ENCODE measurements at places on chromosomes 1 and 21.

- no peak for DNase-seq
These were observed 112.1 kb downstream of the KCTD3 start for GRCh38 chr1:215679231-215679630.

GRCh38 chr1:26784023-26784871 is 3.5 kb upstream of the PIGV start:
- DNase-seq: no peak

DNA sequence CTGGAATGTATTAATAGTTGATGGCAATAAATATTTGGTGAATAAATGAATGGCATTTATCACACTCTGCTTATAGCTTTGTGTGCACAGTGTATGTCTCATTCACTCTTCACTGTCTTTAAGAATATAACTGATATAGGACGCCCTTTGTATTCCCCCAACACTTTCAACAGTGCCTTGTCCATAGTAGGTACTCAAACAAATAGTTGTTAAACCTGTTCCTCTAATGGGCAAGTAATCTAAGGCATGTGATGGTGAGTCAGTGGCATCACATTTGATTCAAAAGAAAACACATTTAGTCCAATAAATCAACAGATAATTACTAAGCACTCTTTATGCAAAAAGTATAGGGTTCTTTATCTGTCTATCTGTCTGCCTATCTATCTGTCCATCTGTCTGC is 11.2 kb upstream of the RXRG start:
- DNase-seq: no peak

- DNase-seq: no peak
These were observed 38.3 kb downstream of the ECE1 start for GRCh38 chr1:21251773-21252471.

GRCh38 chr1:151681923-151682322 is 34.7 kb downstream of the CELF3 start:
- no peak for DNase-seq

- no peak for DNase-seq
These were observed 9.9 kb upstream of the HJV start for GRCh38 chr1:146031476-146031875.

DNA sequence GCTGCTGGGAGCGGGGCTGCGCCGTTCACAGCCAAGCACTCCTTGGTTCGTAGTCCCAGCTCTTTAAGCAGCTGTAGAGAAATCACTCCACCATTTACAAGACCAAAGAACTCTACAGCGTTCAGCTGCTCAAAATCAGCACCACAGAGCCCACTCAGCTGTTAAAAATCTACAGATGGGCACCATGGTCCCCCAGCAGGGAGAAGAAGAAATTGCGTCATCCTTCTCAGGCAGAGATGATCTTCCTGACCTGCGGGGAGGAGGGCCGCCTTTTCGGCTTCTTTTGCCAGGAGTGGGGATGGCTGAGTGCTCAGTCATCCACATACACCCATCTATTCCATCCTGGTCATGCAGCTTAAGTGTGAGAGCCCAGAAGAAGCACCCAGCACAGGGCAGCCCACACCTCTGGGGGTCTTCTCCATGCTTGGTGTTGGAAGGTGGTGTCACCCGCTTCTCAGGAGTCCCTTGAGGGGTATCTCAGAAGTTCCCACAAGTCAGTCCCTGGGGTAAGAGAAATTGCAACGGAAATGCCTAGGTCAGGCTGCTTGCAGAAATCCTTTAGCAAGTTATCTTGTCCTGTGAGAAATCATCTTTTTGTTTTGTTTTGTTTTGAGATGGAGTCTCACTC is 163.8 kb downstream of the NPHP4 start:
- DNase-seq: no peak

DNA sequence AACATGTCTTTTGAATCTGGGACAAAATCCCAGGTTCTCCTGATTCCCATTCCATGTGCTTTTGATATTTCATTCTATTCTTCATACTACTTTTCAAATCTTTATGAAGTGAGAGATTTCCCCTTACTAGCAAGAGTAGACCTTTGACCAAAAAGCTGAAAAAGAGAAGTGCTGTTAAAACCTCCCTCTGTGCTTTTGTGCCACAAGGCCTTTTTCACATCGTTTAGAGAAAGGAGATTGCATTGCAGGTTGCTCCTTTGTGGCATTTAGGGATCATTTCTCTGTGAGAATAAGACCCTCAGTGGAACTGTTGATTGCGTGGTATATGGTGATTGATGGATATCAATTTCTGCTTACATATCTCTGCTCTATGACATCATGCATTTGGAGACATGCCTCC is 148.8 kb downstream of the TGFB2 start:
- no peak for DNase-seq

- no peak for DNase-seq
These were observed 219.7 kb downstream of the NFIA start for GRCh38 chr1:61301824-61302657.

- no peak for DNase-seq
These were observed 11.3 kb downstream of the EFHD2 start for GRCh38 chr1:15420853-15421465.

DNA sequence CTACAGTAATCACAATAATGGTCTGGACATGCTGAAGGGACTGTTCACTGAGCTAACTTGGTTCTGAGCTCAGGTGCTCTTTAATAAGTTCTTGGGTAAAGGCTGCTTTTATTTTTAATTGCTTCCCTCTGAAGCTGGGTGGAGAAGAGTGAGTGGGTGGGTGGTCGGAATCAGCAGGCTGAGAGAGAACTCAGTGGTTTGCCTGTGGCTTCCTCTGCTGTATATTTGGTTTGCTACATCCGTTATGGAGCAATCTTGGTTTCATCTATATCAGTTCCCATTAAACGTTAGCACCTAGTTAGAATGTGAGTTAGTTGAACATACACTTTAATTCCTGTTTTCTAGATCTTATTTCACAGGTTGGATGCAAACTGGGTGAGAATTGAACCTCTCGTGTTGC is 23.3 kb downstream of the CNIH4 start:
- DNase-seq: no peak

- no peak for DNase-seq
These were observed 49.8 kb downstream of the COLGALT2 start for GRCh38 chr1:183987593-183988318.

DNA sequence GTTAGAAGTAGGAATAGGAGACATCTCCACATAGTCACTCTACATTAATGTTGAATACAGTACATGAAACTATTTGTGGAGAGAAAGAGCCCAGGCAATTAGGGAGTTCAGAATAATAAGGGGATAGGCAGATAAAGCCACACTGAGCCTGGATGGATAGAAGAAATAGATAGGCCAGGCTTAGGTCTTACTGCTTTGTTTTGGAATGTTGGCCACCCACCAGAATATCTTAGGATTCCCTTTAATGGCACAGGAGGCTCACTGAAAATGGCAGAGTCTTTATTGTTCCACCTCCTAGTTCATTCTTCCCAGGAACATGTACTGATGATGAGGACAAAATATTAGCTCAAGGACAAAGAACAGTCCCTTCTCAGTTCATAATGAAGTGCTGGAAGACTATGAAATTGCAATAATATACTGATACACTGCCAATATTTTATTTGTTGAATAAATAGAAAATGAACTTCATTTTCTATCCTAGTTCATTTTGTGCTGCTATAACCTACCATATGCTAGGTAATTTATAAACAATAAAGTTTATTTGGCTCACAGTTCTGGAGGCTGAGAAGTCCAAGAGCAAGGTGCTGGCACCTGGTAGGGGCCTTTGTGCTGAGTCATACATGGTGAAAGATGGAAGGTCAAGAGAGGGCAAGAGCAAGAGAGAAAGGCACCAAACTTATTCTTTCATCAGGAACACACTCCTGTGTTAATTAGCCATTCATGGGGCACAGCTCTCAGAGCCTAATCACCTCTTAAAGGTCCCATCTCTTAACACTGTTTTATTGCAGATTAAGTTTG is 87.3 kb downstream of the TBX15 start:
- no peak for DNase-seq

DNA sequence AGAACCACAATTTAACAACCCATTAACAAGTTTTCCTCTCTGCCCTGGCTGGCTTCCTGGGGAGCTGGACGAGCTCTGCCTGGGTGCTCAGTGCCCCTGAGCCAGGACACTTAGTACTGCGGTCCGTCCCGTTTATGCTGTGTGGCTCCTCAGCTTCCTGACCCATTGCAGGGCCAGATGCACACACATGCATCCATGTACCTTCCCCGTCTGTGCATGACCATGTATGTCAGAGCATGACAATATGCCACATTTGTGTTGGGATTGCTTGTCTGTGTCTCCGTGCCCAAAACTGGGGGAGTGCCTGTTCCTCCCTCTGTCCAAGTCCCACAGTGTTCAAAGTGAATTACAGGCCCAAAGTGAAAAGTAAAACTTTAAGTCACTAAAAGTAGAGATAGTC is 9.7 kb upstream of the TFF3 start:
- no peak for DNase-seq

DNA sequence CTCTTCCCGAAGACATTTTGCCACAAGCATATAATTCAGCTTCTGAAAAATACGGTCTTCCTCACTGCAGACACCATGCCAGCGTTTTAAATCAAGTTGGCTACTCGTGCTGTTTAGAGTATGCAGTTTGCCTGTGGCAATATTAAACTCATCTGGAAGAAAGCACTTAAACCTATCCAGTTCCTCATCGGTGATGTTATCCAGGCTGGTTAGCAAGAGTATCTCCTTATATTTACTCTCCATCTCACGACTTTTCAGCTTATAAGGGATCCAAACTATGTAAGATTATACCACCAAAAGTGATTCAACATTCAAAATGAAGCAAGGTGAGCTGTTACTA is 9.7 kb upstream of the IFI16 start:
- no peak for DNase-seq

- no peak for DNase-seq
These were observed 17.2 kb upstream of the CXADR start for GRCh38 chr21:17495680-17496079.

DNA sequence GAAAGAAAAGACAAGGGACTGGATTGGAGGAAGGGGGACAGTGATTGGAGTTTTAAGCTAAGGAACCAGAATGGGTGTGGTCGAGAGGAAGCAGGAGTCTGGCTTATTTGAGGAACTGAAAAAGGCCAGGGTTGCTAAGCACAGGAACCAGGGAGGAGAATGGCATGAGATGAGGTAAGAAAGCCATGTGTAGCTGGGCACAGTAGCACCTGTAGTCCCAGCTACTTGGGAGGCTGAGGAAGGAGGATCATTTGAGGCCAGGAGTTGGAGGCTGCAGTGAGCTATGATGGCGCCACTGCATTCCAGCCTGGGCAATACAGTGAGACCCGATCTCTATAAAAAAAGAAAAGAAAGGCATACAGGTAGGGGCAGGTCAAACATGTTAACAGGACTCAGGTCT is 8.1 kb upstream of the KHDRBS1 start:
- no peak for DNase-seq

DNA sequence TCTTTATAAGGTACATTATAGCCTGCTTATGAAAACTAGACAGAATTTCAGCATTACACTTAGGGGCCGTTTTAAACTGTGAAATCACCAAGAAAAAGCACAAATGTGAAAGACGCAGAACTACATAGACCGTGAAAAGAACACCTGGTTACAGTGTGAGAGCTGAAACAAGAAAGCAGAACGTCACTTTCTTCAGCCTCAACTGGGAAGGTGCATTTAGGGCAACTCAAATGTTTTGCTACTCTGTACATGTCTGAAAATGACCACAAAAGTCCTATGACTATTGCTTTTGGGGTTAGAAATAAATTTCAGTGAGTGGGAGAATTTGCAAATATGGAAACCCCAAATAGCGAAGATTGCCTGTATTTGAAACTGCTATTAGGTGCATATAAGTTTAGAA is 268.7 kb downstream of the OLFM3 start:
- DNase-seq: no peak

- no peak for DNase-seq
These were observed 28.3 kb downstream of the CAPZB start for GRCh38 chr1:19456968-19457441.

Measured in Panc1 (cell line).